Esophagus squamous epithelium (tissue), 5 donors: ENCODE measurements at places on chromosomes 2 and 18. TPM values are rescaled to one million over a fixed set of nuclear protein-coding genes. Genes with fewer than 3 reads are reported as not detected.

NFU1 gene
- total RNA-seq, result 25.0 TPM

BBS5 gene
- 3.5 TPM for total RNA-seq

VAPA gene
- total RNA-seq, result 264 TPM

MC4R gene
- not detected for total RNA-seq

ID2 gene
- 82.0 TPM for total RNA-seq

MAL gene
- 472 TPM for total RNA-seq

LRP2 gene
- not detected for total RNA-seq

ATG4B gene
- 47.7 TPM for total RNA-seq

REG3A gene
- not detected for total RNA-seq

LCLAT1 gene
- total RNA-seq, result 13.4 TPM

LYG1 gene
- not detected for total RNA-seq

BCL11A gene
- 23.9 TPM for total RNA-seq

RFX8 gene
- not detected for total RNA-seq

TEX44 gene
- not detected for total RNA-seq

LAMA3 gene
- total RNA-seq, result 46.0 TPM

FBLN7 gene
- 2.5 TPM for total RNA-seq
